Activated CD4-positive, alpha-beta T cell treated with anti-CD3 and anti-CD28 coated beads for 36 hours (primary cell): ENCODE measurements at places on chromosomes 3 and 15. TPM values are rescaled to one million over a fixed set of nuclear protein-coding genes. Genes with fewer than 3 reads are reported as not detected.

DNA sequence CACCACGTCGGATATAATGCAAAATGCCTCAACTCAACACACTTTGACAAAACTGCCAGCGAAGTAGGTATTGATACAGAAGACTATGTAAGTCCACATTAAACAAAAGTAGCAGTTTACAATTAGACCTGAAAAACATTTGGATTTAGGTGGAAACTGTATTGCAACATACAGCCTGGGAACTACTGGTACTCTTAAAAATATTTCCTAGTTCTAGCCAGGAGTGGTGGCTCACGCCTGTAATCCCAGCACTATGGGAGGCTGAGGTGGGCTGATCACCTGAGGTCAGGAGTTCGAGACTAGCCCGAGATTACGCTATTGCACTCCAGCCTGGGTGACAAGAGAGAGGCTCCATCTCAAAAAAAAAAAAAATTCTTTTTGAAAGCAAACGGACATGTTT lies 246.2 kb downstream of the ZBTB20 start:
- DNase-seq, result no peak
- H3K36me3 ChIP-seq, result peaks cover 5% of the 10 kb centered on the region
- no peaks in the 10 kb centered on the region for H3K27me3 ChIP-seq
- no peak overlapping the region for H3K4me3 ChIP-seq

WDR93 gene
- not detected for total RNA-seq

CD276 gene
- total RNA-seq, result 3.0 TPM

DNA sequence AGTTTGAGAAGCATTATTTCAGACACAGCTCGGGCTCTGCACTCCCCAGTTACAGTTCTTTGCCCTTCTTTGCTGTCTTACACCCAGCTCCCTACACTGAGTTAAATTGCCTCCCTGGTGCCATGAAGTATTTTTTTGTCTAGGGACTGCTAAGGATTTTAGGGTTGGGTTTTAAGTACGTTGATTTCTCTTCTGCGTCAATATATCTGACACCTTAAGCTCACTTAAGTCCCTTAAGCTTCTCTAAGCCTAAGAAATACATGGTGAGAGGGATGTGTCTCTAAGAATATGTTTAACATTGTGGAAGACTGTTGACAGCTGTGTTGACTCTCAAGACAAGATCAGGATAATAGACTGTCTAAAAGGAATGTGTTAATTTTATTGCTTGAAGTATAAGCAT lies 400.5 kb downstream of the PTPRG start:
- peaks cover 3% of the 10 kb centered on the region for H3K27me3 ChIP-seq
- H3K4me1 ChIP-seq, result no peaks in the 10 kb centered on the region

SI gene
- total RNA-seq, result not detected

- peaks cover 10% of the 10 kb centered on the region for H3K36me3 ChIP-seq
- peaks cover 19% of the 10 kb centered on the region for H3K4me1 ChIP-seq
- no peak within 1 kb of the TSS for H3K4me3 ChIP-seq
- no peaks in the 10 kb centered on the region for H3K27me3 ChIP-seq
These were observed at the start of gene GSK3B for GRCh38 chr3:120093911-120094775. GSK3B (minus strand) TSS chr3:120094447; CDS start chr3:120093434, 1,013 bp downstream.

CDC25A gene
- 33.9 TPM for total RNA-seq

DNA sequence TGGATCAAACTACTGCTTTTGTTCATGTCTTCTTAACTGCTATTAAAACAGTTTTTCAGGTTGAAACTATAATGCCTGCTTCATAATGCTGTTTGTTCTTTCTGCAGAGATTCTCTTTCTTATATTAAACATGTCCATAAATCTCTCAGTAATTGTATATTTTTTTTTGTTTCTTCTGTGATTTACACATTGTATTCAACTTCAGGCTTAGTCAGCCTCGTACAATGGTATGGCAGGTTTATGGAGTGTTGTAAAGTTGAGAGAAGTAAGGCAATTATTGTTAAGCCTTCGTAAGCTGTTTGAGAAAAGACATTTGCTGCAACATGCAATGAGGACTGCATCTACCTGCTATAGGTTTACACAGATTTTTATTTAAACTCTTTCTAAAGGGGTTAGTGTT lies 977.1 kb downstream of the DIPK2A start:
- no peaks in the 10 kb centered on the region for H3K36me3 ChIP-seq
- no peak overlapping the region for H3K4me3 ChIP-seq
- DNase-seq, result no peak
- H3K27me3 ChIP-seq, result no peaks in the 10 kb centered on the region
- no peaks in the 10 kb centered on the region for H3K4me1 ChIP-seq

GRCh38 chr3:124639406-124640237 lies 90.6 kb upstream of the UMPS start:
- H3K4me1 ChIP-seq, result peaks cover 28% of the 10 kb centered on the region
- H3K36me3 ChIP-seq, result no peaks in the 10 kb centered on the region
- peaks cover 5% of the 10 kb centered on the region for H3K27me3 ChIP-seq

GRCh38 chr3:123547881-123548519 lies 36.9 kb downstream of the HACD2 start:
- H3K27ac ChIP-seq, result no peak overlapping the region
- H3K27me3 ChIP-seq, result no peaks in the 10 kb centered on the region
- no peak overlapping the region for H3K4me3 ChIP-seq
- peaks cover 7% of the 10 kb centered on the region for H3K4me1 ChIP-seq

- no peak overlapping the region for H3K27ac ChIP-seq
- no peak for DNase-seq
- H3K4me3 ChIP-seq, result no peak overlapping the region
- peaks cover 17% of the 10 kb centered on the region for H3K4me1 ChIP-seq
- peaks cover 4% of the 10 kb centered on the region for H3K36me3 ChIP-seq
These were observed 9.2 kb downstream of the HSPBAP1 start for GRCh38 chr3:122784436-122784835.

GRCh38 chr3:136714020-136714419 lies 38.2 kb downstream of the STAG1 start:
- no peak overlapping the region for H3K4me3 ChIP-seq
- no peaks in the 10 kb centered on the region for H3K27me3 ChIP-seq
- DNase-seq, result no peak
- H3K4me1 ChIP-seq, result peaks cover 20% of the 10 kb centered on the region
- H3K36me3 ChIP-seq, result peaks cover 19% of the 10 kb centered on the region
- H3K27ac ChIP-seq, result no peak overlapping the region

DNA sequence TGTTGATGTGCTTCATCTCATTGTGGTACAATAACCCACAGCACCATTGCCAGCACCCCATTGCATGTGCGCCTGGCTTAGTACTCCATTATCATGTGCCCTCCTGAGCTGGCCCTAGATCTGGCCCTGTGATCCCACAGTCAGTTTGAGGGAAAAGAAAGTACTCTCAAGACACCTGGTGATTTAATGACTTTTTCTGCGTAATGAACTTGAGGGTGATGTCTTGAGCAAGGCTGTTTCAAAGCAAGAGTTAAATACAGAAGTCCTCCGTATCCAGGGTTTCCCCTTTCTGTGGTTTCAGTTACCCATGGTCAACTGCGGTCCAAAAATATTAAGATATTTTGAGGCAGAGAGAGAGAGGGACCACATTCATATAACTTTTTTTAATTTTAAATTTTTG lies 16.3 kb downstream of the C3orf20 start:
- no peaks in the 10 kb centered on the region for H3K36me3 ChIP-seq
- peaks cover 11% of the 10 kb centered on the region for H3K27me3 ChIP-seq
- DNase-seq, result no peak

- DNase-seq, result no peak
- H3K36me3 ChIP-seq, result no peaks in the 10 kb centered on the region
- peaks cover 2% of the 10 kb centered on the region for H3K27me3 ChIP-seq
- no peaks in the 10 kb centered on the region for H3K4me1 ChIP-seq
- H3K4me3 ChIP-seq, result no peak overlapping the region
These were observed 160.9 kb upstream of the GALNT15 start for GRCh38 chr3:16013568-16013967.
